Suppressor macrophage treated with lipopolysaccharide for 1 hour (primary cell): ENCODE measurements at places on chromosomes 3 and 15.

- DNase-seq = no peak
Measured at GRCh38 chr15:74400915-74401757, 32.6 kb downstream of the SEMA7A start.

DNA sequence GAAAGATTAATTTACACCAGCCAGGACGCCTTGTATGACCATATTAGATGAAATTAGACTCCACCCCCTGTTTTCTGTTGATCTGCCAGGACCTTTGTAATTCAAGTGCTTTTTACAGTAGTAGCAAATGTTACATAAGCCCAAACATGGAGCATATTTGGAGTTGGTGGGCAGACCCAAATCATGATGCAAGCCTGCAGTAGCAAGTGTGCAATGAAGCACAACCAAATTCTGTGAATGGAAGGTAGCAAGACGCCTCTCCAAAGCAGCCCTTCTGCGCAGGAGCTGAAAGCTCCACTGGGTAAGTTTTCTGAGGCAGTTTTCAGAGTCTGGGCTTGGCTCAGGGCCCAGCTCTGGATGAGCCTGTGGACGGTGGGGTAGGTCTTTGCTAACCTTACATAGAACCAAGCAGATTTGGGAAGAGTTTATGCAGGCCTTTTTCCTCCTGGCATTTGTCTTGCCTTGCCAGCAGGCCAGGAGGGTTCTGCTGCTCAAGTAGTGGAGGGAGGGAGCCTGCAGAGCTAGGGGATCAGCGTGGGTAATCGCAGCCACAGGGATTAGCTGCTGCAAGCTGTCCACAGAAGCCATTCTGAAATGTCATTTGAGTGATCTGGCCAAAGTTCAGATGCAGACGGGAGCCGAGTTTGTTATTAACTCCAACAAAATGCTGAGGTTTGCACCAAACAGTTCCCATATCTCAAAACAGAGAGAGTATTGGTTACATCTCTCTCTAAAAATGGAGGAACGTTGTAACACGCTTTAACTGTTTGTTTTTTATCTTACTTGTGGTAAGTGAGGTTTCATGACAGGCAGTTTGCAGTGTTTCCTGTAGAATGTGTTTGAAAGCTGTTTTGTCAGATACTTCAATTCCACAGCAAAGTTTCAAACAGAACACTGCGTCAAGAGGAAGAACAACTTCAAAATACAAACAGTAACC lies 55.4 kb downstream of the PSMD6 start:
- no peak for DNase-seq

DNA sequence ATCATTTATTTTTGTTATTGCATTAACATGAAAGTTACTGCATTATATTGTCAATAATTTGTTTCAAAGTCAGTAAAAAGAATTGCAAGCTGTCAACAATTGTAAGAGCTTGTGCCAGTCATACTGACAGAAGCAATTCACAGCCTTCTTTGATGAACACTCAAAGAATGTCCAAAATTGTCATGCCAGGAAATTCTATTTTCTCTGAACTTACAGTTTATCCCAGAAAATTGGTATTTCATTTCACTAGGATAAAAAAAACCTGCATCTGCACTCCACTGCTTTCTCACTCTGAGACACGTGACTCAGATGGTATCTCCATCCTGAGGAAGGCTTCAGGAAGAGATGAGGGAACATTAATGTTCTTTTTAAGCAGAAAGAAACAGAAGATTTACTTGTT lies 332.6 kb upstream of the CCDC54 start:
- DNase-seq = no peak

DNA sequence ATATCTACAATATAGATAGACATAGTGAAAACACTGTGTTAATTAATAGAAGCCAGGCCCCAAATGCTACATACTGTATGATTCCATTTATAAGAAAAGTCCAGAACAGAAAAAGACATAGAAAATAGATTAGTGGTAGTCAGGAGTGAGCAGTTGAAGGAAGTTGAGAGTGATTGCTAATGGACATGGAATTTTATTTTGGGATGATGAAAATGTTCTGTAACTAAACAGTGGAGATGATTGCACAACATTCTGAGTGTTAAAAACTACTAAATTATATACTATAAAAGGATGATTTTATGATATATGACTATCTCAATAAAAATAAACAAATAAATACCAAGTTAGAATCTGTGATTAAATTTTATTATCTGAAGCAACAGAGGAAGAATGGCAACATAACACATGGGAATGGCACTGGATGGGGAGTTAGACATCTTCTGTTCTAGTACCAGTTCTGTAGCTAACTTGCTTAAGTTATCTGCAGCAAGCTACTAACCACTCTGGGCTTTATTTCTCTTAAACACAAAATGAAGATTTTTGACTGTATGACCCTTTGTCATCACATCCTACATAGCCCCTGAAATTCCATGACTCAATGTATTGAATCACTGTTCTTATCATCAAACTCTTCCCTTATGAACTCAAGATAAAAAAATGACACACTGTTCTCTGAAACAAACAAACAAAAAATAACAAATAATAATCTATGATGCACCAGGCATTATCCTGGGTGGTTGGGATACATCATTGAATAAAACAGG lies 612.7 kb downstream of the TBL1XR1 start:
- DNase-seq = no peak

- DNase-seq = no peak
Measured at GRCh38 chr3:181017690-181018089, 28.2 kb upstream of the DNAJC19 start.

DNA sequence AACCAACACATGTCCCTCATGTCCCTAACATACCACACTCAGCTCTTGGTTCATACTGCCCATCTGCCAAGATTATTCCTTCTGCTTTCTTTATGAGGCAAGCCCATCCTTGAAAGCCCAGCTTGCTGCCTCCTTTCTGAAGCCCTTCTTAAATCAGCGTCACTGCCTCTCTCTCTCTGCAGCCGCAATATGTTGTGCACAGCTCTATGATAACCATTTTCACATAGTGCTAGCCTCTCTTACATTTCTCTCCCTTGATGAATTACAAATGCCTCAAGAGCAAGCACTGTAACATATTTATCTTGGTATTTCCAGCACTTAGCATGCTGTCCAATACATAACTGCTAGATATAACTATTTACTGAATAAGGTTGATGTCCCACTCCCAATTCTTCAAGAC lies 86.5 kb downstream of the TNIK start:
- no peak for DNase-seq

DNA sequence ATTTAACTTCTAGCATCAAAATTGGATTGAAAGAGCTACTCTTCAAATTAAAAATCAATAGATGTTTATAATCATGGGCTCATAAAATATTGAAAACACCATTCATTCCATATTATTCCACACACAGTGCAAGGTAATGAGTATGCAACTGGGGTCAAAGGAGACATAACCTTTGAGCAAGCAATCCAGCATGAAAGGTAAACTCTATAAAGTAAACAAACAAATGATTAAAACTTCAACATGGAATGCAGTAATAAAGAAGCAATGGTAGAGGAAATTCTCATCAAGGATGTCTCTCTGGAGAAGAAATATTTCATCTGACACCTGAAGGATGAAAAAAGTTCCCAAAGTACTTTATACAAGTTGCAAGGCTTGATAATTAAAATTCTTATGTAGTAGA lies 25.8 kb downstream of the MECOM start:
- DNase-seq = no peak
